ENCODE measurements at places on chromosomes 5 and 9.

DNA sequence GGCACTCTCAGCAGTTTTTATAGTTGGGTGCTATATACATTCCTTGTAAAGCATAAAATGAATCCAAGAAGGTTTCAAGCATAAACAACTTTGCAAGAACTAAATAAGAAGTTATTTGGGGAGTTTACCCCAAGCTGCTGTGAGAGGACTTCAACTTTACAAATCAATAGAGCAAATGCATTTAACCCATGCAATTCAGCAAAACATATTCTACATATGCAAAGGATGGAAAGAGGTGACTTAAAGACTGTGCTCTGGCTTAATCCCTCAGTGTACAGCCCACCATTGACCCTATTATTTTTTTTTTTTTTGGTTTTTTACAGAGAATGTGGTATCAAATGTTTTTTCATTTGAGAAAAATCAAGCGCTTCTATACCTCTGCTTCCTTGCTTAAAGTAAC lies 736.5 kb downstream of the CETN3 start:
- DNase-seq: no peak

DNA sequence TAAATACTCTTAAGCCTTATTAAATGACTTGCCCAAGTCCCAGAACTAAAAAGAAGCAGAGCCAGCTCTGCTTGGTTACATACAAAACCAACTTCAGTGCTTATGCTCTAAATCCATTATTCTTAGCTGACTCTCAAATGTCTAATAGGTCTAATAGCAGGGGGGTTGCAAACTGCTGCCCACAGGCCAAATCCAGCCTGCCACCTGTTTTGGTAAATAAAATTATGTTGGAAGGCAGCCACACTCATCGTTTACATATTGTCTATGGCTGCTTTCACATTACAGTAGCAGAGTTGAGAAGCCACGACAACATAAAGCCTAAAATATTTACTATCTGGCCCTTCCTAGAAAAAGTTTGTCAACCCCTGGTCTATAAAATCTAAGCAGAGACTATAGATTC lies 69.0 kb downstream of the KLHL3 start:
- DNase-seq: no peak

- DNase-seq: no peak
Measured at GRCh38 chr5:56003679-56004078, 8.9 kb upstream of the IL6ST start.

- no peak for DNase-seq
Measured at GRCh38 chr5:149581931-149582768, 852 bp downstream of the ARHGEF37 start.

DNA sequence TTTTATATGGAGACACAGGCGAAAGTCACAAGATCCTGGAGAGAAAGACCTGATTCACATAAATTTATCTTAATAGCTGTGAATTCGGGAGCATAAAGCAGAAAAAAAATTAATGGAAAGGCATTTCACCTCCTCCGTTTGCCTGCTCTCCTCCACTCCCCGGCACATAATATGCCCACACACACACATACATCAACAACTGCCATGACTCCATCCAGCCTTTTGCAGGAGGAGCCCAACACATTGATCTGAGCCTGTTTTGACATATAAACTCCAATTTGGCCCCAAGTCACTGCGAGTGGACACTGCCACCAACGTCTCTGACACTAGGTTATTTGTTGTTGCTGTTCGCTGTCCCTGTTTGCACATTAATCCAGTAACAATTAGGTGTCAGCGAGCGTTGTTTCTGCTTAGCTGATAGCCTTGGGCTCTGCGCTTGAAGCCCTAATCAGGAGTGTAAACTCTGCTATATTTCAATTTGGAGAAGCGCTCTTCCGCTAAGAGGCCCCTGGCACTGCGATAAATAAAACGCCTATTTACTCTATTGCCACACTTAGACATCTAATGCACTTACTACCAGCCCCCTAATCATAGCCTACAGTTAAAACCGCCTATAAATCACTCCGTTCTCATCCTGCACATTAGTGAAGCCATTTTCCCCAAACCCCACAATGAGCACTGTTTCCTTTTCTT lies 195.8 kb upstream of the TBCA start:
- DNase-seq: no peak

GRCh38 chr9:125428902-125429467 lies 167.4 kb downstream of the GAPVD1 start:
- DNase-seq: no peak

GRCh38 chr9:127279717-127280285 lies 15.2 kb downstream of the GARNL3 start:
- DNase-seq: no peak

DNA sequence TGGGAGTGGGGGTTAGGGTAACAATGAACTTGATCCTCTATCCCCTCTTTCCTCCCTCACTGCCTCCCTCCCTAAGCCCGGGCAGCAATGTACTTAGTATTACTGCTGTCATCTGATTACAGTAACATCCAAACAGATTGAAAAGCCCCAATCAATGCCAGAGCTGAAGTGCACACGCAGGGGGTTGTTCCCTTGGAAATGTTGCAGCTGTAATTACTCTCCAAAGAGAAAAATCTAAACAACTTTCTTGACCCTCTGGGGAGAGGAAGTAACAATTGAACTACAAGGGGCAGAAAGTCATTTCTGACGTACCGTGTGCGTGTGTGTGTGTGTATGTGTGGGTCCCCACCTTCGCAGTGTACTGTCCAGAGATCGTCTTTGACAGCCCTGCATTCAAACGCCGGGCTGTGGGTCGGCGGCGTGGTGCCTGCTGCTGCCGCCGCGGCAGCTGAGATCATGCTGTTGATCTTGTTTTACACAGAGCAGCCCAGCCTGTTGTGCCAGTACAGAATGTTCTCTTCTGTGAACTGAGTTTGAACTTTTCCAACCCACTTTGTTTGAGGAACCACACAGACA lies 66.0 kb upstream of the KLF9 start:
- no peak for DNase-seq

- no peak for DNase-seq
Measured at GRCh38 chr5:73654171-73654811, 28.3 kb downstream of the ARHGEF28 start.

GRCh38 chr9:126809068-126809467 lies 4.2 kb downstream of the ZBTB43 start:
- no peak for DNase-seq

- no peak for DNase-seq
Measured at GRCh38 chr5:159933531-159934485, 17.5 kb downstream of the ADRA1B start.

DNA sequence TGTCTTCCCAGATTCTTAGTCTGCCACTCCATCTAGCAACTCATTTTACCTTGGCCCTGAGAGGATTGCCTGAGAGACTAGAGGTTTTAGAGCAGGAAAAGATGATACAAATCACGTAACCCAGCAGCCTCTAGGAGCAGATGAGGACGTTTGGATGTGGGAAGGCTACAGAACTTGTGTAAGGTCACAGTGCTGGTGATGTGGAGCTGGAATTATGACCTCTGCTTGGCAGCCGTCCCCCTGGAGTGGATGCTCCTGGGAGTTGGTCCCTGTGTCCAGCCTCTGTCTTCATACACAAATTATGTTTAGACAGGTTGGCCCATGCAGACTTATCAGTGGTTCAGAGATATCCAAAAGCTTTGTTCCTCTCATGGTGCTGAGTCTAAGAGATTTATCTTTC lies 499.0 kb downstream of the EBF1 start:
- DNase-seq: no peak

DNA sequence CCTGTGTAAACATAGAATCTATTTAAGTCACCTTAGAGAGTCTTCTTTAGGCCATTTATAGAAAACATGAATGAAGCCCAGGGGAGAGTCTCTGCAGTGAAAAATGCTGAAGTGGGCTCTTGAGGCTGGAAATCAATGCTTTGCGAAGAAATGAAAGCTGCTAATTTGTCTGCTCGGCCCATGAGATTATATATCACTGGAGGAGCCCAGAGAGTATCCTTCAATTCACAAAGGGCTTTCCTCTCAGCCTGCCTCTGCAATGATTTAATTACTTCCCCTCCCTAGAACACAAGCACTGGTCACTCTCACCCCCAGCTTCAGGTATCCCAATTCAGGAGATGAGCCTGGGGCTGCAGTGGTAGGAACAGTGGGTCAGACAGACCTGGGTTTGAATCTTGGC lies 8.2 kb upstream of the DRD1 start:
- DNase-seq: no peak

DNA sequence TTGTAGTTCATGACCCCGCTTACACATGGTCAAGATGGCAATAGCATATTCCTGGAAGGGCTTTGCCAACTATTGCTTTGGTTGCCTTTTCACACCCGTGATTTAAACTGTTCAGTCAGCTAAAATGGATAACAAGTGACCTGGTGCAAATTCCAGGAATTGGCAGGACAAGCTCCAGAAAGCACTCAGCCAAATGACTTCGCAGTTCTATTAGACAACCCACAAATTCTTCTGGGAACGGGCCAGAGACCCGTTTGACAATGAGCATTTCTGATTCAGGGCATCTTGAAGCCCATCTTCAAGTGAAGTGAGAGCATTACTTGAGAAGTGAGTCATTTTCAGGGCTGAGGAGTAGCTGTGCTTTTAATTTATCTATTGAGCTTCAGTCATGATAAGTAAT lies 165.0 kb downstream of the DROSHA start:
- DNase-seq: no peak

- no peak for DNase-seq
Measured at GRCh38 chr9:134518004-134518606, 123.5 kb upstream of the COL5A1 start.

GRCh38 chr9:97774673-97775072 lies 77.5 kb upstream of the XPA start:
- no peak for DNase-seq

DNA sequence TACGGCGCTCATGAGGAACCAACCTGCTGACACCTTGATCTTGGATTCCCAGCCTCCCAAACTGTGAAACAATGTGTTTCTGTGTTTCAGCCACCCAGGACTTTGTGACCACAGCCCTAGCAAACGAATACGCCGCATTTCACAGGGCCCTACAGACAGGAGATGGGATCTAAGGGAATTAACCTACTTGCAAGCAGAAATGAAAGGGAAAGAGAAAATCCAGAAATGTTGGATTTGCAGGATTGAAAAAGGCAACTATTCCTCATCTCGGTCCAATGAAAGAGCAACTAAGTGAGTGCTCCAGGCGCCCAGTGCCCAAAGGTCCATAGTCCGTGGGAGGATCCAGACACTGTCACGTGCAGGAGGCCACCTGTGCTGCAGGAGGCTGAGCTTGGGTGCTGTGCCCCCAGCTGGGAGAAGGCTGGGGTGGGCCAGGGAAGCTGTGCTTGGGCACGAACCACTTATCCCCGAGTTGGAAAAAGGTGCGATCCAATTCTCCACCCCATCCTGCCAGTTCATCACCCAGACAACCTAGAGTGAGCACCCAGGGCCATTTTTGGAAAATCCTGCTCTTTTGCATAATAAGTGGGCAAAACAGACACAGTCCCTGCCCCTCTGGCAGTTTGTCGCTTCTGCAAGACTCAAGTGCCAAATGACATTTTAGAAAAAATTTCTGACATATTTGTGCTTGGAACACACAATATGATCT lies 177.9 kb downstream of the C9orf50 start:
- DNase-seq: no peak

- DNase-seq: no peak
Measured at GRCh38 chr5:62600560-62601252, 22.1 kb downstream of the LRRC70 start.

DNA sequence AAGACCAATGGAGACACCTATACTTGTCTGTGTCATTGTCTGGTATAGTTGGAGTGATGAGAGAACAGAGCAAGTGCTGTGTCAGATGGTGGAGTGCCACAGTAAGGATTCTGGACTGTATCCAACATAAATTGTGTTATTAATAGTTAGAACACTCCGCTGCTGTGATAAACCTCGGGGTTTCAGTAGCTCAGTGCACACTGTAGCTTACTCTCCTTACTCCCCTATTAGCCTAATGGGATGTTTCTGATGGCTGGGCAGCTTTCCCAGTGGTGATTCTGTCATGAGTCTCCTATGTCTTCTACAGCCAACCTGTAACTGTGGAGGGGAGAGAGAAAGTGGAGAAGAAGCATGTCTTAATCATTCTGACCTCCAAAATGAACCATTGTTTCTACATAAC lies 127.6 kb upstream of the PTCH1 start:
- DNase-seq: no peak

DNA sequence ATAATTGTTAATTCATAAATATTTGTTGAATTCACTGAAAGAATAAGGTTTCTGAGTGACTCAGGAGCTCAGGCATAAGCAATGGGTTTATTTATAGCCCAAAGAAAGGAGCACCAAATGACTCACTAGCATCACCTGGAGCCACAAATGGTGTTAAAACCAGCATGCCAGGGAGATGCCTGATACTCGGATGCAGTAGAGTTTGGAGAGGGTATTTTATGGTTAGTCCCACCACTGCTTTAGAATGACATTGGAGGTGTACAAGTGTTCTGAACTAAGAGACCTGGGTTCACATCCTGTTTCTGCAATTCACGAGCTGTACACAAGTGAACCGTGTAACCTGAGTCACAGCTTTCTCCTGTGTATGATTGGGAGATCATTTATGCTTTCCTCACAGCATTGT lies 25.2 kb downstream of the CCL28 start:
- DNase-seq: no peak

GRCh38 chr9:137589441-137590122 lies 730 bp downstream of the ZMYND19 start:
- no peak for DNase-seq

GRCh38 chr9:114446036-114446435 lies 58.3 kb upstream of the AKNA start:
- no peak for DNase-seq

- DNase-seq: no peak
Measured at GRCh38 chr5:169385636-169386035, 84.7 kb upstream of the SLIT3 start.

- no peak for DNase-seq
Measured at GRCh38 chr5:81428446-81428845, 34.5 kb upstream of the ACOT12 start.

DNA sequence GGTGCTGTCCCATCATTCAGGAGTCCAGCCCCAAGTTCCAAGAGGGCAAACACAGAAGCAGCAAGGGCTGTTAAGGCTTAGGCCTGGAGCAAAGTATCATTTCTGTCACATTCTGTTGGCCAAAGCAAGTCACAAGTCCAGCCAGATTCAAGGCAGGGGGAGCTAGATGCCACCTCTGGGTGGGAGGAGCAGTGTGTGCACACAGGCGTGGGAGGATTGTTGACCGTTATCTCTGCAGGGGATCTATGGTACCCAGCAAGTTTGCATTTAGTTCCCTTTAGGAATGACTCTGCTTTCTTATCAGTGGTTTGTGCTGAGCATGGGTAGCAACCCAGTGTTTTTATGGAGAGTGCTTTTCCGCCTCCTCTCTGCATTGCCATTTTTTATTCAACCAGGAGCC lies 278.9 kb downstream of the NR3C1 start:
- DNase-seq: no peak

GRCh38 chr5:71783891-71784290 lies 64.8 kb downstream of the CARTPT start:
- DNase-seq: no peak

- no peak for DNase-seq
Measured at GRCh38 chr5:112217843-112218579, 201.1 kb downstream of the EPB41L4A start.
